ENCODE measurements at places on chromosomes 16 and 17.

DNA sequence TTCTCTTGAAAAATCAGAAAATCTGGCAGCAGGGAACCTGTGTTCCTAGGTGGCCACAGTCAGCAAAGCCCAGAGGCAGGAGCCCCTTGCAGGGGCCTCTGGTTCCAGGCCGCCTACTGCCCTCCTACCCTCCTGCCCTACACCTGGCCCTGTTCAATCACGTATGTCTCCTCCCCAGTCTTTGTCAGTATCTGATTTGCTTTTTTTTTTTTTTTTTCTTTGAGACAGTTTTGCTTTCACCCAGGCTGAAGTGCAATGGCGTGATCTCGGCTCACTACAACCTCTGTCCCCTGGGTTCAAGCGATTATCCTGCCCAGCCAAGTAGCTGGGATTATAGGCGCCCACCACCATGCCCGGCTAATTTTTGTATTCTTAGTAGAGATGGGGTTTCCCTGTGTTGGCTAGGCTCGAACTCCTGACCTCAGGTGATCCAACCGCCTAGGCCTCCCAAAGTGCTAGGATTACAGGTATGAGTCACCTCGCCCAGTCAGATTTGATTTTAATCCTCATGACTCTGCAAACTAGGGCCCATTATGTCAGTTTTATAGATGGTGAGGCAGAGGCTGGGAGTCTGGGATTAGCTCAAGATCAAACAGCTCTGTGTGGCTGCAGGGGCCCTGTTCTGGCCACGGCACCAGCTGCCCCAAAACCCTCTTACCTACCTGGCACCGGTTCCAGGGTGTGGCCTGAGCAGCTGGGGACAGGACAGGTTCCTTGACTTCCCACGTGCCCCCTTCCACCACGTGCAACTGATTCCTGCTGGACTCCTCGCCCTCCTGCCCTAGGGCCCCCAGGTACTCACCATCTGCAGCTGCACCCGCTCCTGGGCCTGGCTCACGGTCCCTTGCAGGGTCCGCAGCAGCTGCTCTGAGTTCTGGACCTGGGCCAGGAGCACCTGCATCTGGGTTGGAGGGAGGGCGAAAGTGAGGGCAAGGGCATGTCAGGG lies 14.7 kb downstream of the RABEP2 start:
- no peak for DNase-seq

DNA sequence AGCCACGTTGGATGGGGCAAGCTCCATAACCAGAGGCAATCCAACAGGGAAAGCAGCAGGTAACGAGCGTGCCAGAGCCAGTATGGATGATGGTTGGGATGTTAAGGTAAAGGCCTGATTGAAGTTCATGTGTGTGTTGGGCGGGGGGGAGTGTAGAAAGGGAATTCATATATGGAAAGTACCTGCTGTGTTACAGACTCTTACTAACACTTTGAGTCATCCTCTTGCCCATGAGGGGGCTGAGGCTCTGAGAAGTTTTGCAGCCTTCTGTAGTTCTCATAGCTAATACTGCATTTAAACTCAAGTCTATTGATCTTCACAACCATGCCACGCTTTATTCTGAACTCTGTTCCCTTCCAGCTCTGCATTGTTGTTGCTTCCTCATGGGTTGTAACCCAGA lies 28.5 kb downstream of the SYCE1L start:
- no peak for DNase-seq

DNA sequence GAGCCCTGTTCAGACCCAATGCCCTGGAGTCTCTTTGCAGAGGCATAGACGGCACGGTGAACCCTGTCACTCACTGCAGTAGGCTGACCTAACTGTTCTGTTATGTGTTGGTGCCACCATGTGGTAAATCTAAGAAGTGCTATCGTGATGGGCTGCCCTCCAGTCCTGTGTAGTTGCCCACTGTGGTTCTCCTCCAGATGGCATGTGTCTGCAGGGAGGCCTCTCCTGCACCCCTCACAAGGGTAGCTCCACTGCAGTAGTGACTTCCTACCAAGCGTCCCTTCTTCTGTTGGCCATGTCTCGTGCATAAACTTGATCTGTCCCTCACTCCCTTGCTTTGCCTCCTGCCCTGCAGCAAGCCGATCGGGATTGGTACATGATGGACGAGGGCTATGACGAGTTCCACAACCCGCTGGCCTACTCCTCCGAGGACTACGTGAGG lies 5.8 kb downstream of the DHX38 start:
- no peak for DNase-seq

DNA sequence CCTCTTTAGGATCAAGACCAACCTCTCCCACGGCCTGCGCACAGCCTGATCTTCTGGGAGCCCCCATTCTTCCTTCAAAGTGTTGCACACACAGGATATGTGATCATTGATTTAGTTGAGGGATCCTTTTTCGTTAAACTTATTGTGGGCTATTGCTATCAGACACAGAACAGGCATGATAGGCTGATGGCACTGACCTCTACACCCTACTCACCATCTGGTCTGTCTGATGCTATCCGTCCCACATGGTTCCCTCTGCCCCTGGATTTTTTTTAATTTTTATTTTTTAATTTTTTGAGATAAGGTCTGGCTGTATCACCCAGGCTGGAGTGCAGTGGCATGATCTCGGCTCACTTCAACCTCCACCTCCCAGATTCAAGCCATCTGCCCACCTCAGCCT lies 19.2 kb upstream of the LITAF start:
- DNase-seq = no peak

GRCh38 chr16:88948781-88949490 lies 28.1 kb downstream of the CBFA2T3 start:
- no peak for DNase-seq

DNA sequence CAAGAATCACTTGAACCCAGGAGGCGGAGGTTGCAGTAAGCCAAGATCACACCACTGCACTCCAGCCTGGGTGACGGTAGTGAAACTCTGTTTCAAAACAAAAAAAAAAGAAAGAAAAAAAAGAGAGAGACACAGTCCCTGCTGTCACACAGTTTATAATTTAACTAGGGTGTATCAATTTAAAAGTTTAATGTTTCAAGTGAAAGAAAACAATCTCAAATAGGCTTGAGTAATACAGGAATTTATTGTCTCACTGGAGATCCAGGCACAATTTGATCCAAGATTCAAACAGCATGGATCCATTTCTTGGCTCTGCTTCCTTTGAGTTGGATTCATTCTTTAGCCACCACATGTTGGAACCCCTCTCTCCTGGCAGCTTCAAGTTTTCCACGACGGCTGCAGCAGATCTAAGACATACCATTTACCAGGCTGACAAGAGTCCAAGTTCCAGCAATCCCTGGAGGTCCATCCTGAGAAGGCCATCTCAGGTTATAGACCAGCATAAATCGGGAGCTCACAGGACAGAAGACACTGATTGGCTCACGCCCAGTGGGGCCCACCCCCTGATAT lies 97.5 kb downstream of the YPEL2 start:
- DNase-seq = no peak

DNA sequence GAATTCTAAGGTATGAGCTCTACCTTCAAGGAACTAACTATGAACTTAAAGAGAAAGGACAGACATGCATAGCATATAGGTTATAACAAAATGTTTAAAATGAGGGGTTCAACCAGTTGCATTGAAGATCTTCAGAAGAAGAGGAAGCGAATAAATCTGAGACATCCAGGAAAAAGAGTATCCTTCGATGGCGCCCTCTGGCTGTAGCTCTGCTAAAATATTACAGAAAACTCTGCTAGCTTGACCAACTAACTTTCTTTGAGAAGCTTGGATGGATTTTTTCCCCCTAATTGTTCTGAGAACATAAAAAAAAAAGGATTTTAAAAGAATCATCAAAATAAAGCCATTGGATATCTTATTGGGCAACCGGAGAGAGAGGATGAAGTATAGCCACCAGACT lies 659.9 kb upstream of the SOX9 start:
- DNase-seq = no peak

DNA sequence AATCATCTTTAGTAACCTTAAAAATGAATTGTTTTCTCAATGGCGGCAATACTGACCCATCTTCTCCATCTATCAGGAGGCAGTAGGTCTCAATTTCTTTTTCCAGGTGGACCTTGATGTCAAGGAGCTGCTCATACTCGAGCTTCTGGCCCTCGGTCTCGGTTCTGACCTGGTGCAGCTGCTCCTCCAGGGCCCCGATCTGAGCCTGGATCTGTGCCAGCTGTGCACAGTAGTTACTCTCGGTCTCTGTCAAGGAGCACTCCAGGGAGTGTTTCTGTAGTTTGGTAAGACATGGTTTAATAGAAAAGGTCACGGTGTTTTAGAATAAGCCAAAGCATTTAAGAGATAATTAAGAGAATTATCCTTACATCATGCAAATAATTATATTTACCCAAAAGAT lies 4.9 kb downstream of the KRT27 start:
- no peak for DNase-seq

- DNase-seq = no peak
Measured at GRCh38 chr17:80965606-80966005, 26.0 kb upstream of the CHMP6 start.

GRCh38 chr16:11251525-11252481 lies 4.2 kb downstream of the SOCS1 start:
- no peak for DNase-seq

DNA sequence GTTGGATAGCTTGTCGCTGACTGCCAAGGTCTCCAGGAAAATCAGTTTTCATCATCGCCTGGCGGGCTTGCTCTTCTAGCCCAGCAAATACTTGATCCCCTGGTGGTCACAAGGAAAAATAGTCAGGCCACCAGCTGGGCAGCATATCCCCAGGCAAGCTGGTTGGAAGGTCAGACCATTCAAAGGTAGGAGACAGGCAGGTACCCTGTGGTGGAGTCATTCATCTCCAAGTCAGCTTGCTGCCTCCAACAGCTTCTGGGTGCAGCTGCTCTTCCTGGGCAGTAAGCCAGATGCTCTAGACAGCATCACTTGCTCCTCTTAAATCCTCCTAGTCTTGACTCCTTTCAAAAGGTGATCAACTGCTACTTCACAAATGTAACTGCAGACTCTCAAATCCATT lies 16.0 kb downstream of the ZNF821 start:
- no peak for DNase-seq

GRCh38 chr17:78173097-78173715 lies 4.8 kb downstream of the SYNGR2 start:
- DNase-seq = no peak

- DNase-seq = no peak
Measured at GRCh38 chr16:54102888-54103866, 183.4 kb downstream of the IRX3 start.

GRCh38 chr16:66544016-66544757 lies 5.7 kb downstream of the TK2 start:
- no peak for DNase-seq

DNA sequence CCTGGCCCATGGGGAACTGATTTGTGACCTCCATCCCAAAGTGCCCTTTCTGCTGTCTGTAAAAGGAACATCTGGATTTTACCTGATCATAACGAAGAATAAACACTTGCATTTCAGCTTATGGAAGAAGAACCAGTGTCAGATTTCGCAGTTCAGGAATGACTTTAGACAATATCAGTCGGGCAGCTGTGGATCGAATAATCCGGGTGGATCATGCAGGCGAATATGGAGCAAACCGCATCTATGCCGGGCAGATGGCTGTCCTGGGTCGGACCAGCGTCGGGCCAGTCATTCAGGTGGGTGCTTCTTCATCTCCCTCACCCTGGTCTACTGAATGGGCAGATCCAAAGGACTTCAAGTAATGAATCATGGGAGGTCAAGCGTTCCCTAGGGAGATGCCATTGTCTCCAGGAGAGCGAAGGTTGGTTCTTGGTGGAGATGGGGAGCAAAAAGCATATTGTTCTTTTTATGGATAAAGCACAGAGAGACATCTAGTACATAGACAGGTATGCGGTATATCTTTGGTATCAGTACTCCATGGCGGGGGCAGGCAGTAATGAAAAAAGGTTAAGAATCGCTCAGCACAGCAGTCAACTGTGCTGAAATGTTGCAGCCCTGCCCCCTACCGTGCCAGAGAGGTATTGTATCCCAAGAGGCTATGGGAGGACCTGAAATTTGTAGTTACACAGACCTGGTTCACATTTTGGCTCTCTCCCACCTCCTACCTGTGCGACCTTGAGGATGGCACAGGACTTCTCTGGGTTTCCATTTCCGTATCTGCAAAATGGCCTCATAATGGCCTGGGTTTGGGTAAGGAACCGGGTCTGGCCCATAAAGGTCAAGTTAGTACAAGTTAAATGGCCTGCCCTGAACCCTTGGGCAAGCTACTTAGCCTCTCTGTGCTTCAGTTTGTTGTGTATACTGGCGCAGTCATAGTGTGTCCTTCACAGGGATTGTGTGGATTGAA lies 4.7 kb downstream of the COQ7 start:
- DNase-seq = peak; percentile 10

DNA sequence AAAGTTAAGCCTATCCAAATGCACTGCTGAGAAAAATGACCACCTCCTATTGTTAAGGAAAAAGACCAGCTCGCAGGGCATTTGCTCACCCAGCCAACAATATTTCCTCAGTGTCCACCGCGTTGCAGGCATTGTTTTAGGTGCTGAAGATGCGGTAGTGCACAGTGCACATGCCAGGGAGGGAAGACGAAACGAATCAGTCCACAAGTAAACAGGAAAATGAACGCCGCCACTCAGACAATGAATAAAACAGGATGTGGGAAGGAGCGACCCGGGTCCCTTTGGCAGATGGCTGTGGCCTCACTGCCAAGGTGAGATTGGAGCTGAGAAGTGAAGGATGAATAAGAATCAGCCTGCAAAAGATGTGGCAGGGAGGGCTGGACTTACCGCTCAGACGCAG lies 249.2 kb downstream of the FOXL1 start:
- no peak for DNase-seq

DNA sequence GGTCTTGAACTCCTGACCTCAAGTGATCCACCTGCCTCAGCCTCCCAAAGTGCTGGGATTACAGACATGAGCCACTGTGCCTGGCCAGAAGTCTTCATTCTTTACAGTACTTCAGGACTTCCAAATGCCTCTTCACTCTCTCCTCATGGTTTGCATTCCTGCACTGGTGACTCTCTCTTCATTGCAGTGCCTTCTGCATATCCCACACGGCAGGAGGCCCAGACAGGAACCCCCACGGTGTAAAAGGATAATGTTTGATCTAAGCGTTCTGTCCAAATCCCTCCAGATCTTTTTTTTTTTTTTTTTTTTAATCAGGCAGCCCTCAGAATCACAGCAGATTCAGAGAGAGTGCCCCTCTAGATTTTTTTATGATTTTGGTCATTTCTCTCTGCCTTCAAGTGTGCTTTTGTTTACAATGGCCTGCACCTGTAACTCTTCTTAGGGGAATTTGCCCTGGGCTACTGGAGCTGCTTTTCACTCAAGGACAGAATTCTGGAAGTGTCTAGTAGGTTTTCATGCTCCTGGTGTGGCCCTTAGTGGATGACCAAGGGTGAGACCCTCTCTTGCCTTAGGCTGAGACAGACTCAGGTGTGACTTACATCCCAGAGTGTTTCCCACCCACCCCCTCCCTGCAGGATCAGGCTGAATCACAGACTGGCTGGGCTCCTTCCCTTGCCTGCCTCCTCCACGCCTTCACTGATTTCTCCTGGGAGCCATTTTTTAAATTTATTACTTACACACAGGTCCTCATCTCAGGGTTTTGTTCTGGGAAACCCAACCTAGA lies 19.8 kb upstream of the NF1 start:
- no peak for DNase-seq

GRCh38 chr16:51141106-51141505 lies 10.0 kb downstream of the SALL1 start:
- DNase-seq = no peak
